ENCODE measurements at places on chromosomes 3 and 15.
A peak's percentile ranks its signal among the peaks of the same experiment; 100 is the strongest.

DNA sequence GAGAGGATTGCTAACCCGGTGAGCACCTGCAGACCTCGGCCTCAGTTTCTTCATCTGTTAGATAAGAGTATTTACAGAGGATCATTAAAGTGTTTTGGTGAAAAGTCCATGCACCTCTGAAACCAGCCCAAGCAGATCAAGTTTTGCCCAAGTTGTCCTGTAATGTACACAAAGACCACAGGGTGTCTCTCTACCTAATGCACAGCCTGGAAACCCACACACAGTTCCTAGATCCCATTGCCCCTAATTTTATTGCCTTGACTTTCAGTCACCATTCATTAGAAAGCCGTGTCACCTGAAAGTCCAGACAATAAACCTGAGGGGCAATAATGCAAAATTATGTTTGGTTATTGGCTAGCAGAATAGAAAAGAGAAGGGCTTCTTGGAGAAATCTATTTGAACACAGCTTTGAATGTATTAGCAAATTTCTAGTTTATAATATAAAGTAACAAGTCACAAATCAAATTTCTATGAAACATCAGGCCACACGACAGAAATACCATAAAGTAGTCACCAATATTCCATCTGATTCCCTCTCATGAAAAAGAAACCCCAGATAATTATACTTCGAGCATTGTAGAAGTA, 161.3 kb upstream of the SLC2A2 start:
- peak; percentile 67 for DNase-seq

- no peak for DNase-seq
Observed at GRCh38 chr15:78054966-78055365, 22.5 kb downstream of the TBC1D2B start.

GRCh38 chr3:108292905-108293328, 3.4 kb upstream of the HHLA2 start:
- DNase-seq, result no peak

DNA sequence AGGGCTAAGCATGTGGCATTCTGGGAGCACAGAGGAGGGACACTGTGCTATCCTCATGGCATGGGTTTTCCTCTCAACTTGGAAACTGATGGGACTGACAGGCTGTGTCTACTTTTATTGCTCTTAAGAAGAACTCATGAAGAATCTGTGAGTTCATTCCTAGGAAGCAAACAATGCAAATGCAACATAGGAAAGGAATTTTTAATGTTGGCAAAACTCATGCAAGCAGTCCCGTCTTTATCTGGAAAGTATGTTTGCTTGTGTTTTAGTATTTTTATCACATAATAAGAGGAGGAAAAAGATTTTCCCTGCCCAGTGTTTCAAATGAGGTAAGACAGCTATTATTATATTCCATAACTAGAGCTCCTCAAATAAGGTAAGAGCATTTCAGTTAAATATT, 89.7 kb downstream of the TRIM42 start:
- DNase-seq, result no peak

DNA sequence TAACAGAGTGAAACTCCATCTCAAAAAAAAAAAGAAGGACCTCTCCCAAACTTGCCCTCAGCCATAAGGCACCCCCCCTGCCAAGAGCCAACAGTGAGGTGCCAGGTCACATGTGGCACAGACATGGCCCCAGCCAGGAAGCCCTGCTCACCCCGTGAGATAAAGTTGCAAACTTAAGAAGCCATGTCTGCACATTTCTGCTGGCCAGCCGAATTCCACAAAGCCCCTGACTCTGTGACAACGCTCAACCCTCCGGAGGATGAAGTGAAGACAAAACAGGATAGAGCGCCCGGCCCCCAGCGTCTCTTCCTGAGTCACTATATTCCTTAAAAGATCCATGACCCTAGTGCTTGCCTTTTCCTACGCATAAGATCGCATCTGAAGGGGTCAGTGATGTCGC, 188.1 kb downstream of the XXYLT1 start:
- DNase-seq, result no peak

DNA sequence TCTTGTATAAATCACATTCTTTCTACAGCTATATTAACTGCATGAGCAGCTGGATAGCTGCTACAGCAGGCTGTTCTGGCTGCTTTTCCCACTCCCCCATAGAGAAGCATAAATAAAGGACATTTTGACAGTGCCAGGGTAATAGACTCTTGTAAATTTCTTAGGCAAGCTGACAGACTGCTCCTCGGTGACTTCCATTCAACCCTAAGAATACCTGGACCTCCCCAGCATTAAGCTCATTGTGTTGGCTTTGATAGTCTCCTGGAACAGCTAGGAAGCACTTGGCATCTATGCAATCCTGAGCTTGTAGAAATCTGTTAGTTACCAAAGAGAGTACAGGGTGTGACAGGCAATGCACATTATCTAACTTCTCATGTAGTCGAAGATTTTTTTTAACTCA, 475.4 kb downstream of the AGBL1 start:
- DNase-seq, result no peak

- DNase-seq, result no peak
Observed at GRCh38 chr3:134922101-134922500, 127.0 kb downstream of the EPHB1 start.

GRCh38 chr3:126464494-126464893, 11.2 kb downstream of the ZXDC start:
- no peak for DNase-seq

GRCh38 chr3:49666592-49666991, 7.6 kb upstream of the APEH start:
- no peak for DNase-seq

- DNase-seq, result no peak
Observed at GRCh38 chr15:47443839-47444238, 273.5 kb upstream of the SEMA6D start.

GRCh38 chr3:34570916-34571705, 772.7 kb downstream of the PDCD6IP start:
- no peak for DNase-seq

GRCh38 chr15:80682201-80682600, 12.9 kb upstream of the ABHD17C start:
- DNase-seq, result no peak

GRCh38 chr3:170611751-170612150, 25.9 kb upstream of the SLC7A14 start:
- DNase-seq, result no peak

DNA sequence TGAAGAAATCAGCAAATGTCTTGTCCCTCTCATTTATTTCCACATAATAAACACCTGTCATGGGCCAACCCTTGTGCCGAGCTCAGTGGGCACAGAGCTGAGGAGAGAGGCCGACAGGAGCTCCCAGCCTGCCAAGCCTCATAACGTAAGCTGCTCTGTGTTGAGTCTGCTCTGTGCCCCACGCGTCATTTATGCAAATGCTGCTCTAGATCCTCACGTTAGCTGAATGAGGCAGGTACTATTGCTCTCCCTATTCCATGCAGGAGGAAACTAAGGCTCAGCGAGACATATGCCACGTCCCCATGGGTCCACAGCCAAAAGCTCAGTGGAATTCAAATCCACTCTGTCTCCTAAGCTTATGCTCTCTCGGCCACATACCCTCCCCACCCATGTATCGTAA, 41.5 kb downstream of the EFCAB12 start:
- DNase-seq, result no peak

DNA sequence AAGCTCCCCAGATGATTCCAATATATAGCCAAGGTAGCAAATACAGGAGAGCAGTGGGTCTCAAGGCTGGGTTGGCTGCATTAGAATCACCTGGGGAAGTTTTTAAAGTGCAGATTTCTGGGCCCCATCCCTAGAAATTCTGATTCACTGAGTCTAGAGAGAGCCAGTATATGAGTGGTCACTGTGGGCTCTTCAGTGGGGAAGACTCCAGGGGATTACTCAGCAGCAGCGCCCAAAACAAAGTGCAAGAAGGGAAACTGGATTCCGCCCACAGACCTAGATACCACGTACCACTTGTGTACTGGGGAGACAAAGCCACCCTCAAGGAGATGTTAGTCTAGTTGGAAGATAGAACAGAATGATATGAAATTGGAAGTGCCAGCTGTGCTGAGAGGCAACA, 40.0 kb downstream of the NME9 start:
- DNase-seq, result no peak

DNA sequence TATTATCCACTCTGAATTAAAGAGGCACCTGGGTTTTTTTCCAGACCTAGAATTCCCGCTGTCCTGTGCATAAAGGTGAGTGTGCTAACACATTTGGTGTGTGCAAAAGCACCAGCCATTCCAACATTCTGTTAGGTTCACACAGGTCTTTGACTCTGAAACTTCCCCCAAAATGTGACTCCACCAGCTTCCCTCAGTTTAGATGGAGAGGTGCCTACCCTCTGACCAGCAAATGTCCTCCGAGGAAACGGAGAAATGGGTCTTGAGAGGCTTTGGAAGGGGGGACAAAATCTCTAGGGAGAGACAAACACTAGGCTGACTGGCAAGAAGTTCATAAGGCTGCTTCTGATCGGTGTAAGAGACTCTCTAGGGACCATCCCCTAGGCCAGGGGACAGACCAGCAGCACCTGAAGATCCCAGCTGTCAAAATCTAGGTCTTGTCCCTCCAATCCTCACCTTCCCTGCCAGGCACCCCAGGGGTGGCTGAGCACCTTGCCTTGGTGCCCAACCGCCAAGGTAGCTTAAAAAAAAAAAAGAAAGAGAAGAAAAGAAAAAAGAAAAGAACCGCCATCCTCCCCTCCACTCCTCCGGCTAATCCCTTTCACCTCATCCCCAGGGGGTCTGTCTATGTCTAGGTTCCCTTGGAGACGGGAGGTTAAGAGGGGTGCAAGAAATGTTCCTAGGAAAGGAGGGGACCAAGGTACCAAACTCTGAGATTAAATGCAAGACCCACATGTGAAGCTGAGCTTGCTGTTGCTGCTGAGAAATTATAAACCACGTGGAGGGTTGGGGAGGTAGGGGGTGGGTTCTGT, 2.0 kb upstream of the MECOM start:
- DNase-seq, result no peak

DNA sequence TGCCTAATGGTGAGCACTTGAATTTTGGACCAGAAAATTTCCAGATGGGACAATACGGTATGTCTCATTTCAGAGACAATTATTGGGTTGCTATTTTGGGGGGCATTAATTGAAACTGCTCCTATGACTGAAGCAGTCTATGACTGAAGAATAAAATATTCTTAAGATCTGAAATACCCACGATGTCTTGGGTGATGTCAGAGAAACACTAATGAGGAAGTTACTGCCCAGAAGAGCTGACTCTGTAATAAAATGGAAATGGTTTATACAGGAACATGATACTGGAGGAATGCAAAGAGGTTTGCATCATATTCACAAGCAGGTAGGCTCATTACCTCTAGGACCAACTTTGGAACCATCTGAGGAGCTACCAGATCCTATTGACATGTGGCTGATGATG, 68.7 kb downstream of the IL12A start:
- no peak for DNase-seq

GRCh38 chr3:134311265-134311664, 60.6 kb upstream of the RYK start:
- no peak for DNase-seq

GRCh38 chr3:194843556-194843955, 157.9 kb downstream of the FAM43A start:
- no peak for DNase-seq

GRCh38 chr15:63052961-63053698, 10.6 kb downstream of the TPM1 start:
- no peak for DNase-seq

GRCh38 chr3:190696777-190697501, 165.6 kb downstream of the GMNC start:
- DNase-seq, result peak; percentile 19

DNA sequence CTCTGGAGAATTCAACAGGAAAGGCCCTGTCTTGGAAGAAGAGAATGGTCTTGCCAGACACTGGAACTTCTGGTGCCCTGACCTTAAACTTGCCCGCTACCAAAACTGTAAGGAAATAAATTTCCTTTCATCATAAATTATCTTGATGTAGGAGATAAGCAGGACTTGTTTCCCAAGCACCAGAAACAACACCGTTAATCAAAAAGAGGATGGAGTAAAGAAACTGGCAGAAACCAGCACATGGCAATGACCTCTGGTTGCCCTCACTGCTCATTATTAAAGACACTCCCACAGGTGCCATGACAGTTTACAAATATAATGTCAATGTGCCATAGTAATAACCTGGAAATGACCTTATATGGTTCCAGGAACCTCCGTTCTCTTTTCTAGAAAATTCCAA, 426.1 kb downstream of the EDEM1 start:
- no peak for DNase-seq

- DNase-seq, result no peak
Observed at GRCh38 chr3:141114179-141114745, 63.1 kb downstream of the SPSB4 start.

DNA sequence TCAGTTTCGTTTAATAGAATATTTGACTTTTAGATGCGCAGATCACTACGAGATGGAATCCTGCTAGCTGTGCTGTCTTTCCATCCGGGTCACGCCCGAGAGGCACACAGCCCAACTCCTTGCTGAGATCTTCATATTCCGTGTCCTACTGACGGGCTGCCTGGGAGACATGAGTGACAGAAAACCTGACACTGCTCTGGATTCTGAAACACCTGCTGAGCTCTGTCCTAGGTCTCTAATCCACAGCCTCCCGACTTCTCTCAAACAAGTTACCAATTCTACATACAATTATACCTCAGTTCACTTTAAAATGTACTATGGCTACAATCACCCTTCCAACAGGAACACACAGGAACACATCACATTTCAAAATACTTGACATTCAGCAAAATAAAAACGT, 27.2 kb downstream of the TFRC start:
- DNase-seq, result no peak

GRCh38 chr3:58526515-58526957, 10.5 kb downstream of the ACOX2 start:
- DNase-seq, result no peak

- no peak for DNase-seq
Observed at GRCh38 chr3:191975936-191976335, 515.0 kb downstream of the PYDC2 start.

- DNase-seq, result no peak
Observed at GRCh38 chr15:39236375-39236774, 344.5 kb upstream of the THBS1 start.

GRCh38 chr3:163971861-163972260, 1106.4 kb downstream of the SI start:
- DNase-seq, result no peak

DNA sequence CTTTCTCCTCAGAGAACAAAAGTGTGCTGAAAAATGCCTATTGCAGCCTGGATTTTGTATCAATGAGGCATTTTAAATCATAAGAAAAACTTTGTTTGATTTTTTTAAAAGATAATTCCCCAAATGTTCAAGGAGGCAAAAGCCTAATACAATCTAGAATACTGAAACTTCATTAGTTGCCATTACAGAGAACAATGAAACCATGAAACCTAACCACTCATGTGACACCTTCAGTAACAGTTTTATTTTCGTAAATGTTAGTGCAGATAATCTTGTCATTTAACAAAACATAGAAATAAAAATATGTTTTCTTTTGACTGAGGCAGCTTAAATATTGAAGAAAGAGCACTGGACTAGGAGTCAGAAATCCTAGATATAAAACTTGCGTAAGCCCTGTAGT, 655.9 kb downstream of the RBMS3 start:
- DNase-seq, result no peak

GRCh38 chr3:46693038-46693891, at the start of gene ALS2CL:
Gene ALS2CL, minus strand, starts transcription at chr3:46693679. Its CDS starts 4,239 bp downstream, at chr3:46689440.
- no peak for DNase-seq
